ENCODE measurements at places on chromosomes 11 and 22.

DNA sequence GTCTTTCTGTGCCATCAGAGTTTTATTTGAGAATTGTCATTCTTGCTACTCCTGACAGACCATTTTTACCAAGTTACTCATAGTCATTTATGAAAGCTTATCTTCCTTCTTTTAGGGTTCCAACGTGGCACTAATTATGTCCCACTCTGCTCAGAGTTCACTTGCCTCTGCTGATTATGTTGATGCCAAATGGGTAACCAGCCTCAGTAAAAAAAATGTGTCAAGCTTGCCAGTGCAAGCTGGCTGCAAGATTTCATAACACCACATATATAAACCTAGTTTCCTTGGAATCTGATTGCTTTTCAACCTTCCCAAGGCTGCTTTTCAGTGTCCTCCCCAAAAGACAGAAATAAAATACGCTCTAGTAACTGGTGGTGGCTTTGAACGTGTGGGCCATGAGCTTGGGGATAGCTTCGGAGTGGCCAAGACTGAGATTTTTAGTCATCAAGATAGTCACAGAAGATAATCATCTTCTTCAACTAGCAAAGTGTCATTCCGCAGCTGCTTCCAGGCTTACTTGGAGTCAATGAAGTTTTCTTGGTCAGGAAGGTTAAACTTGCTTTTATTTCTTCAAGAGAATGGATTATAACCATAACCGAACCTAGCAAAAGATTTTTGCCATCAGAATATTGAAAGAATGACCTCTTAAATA is 29.5 kb upstream of the APOA1 start:
- H3K27ac ChIP-seq = no peak overlapping the region
- H3K4me3 ChIP-seq = no peak overlapping the region
- DNase-seq = no peak
- H3K27me3 ChIP-seq = no peaks in the 10 kb centered on the region
- no peaks in the 10 kb centered on the region for H3K4me1 ChIP-seq

DNA sequence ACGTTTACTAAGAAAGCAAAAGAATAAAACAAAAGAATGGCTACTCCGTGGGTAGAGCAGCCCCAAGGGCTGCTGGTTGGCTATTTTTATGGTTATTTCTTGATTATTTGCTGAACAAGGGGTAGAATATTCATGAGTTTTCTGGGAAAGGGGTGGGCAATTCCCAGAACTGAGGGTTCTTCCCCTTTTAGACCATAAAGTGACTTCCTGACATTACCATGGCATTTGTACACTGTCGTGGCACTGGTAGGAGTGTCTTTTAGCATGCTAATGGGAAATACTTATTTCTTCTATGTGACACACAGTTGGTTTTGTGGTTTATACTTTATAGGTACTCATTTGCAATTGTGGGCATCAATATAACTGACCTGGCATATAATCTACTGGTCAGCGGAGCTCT is 56.3 kb downstream of the SLN start:
- no peaks in the 10 kb centered on the region for H3K4me1 ChIP-seq
- H3K27me3 ChIP-seq = no peaks in the 10 kb centered on the region
- H3K4me3 ChIP-seq = no peak overlapping the region
- no peaks in the 10 kb centered on the region for H3K36me3 ChIP-seq

GRCh38 chr11:108838102-108838791 is 173.4 kb downstream of the DDX10 start:
- H3K27ac ChIP-seq = no peak overlapping the region
- H3K27me3 ChIP-seq = no peaks in the 10 kb centered on the region
- no peaks in the 10 kb centered on the region for H3K4me1 ChIP-seq

DNA sequence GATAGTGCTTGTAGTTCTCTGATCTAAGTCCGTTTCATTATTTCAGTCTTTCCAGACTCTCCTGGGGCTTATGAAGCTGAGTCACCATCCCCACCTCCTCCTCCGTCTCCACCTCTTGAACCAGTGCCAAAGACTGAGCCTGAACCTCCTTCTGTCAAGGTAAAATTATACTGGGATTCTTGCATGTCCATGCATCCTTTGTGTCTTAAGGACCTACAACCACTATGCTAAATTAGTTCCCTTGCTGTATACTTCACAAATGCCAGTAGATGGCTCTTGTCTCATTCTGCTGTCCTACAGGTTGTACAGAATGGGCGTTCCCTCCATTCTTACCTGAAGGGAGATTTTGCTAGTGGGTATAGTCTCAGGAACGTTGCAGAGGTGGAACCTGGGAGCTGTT is 42.2 kb downstream of the POLD3 start:
- H3K4me1 ChIP-seq = peaks cover 3% of the 10 kb centered on the region
- no peak for DNase-seq
- peaks cover 14% of the 10 kb centered on the region for H3K36me3 ChIP-seq
- no peaks in the 10 kb centered on the region for H3K27me3 ChIP-seq
- no peak overlapping the region for H3K4me3 ChIP-seq
- no peak overlapping the region for H3K27ac ChIP-seq

DNA sequence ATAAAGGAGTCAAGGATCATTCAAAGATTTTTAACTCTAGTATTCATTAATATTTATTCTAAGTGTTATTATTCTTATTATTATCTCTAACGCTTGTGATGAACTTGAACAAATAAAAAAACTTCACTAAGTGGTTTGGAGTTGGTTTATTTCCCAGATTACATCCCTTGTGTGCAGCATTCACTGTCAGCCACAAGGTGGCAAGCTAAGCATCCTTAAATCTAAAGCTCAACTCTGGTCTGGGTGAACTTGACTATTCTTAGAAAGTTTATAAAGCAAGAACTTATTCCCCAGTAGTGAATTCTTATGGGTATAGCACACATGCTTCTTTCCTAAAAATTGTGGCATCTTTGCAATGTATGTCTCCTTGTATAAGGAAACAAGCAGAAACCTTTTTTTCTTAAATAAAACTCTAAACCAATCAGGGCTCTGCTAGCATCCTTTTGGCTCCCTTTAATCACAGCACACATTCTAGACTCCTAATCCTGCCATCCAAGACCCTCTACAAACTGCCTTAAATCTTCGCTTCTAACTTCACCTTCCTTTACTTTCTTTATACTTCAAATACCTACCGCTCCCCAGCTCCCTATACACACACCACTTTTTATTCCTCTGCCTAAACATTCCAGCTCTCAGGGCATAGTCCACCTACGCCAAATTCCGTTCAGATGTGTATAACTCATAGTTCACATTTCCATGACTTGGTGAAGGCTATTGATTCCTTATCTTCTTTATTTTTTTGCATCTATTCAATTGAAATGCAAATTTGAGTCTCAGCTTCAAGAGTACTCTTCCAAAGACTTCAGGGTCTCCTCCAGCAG is 1068.8 kb downstream of the DLG2 start:
- DNase-seq = no peak
- no peak overlapping the region for H3K27ac ChIP-seq
- H3K4me3 ChIP-seq = no peak overlapping the region
- no peaks in the 10 kb centered on the region for H3K4me1 ChIP-seq

DNA sequence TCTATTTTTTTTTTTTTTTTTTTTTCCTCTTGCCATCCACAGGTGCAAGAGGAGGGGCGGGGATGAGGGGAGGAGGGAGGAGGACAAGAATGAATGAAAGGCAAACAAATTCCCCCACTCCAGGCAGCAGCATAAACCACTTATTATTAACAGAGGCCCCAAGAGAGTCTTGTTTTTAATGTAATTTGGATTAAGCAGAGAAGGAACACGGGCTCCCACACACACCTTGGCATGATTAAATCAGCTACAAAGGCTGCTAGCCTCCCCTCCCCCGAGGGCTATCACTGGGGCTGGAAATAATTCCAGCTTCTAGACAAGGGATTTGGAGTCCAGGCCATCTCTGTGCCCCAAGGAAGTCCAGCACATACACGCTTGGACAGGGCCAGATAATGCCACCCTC is 93.4 kb upstream of the DRD2 start:
- peaks cover 4% of the 10 kb centered on the region for H3K4me1 ChIP-seq
- H3K27me3 ChIP-seq = no peaks in the 10 kb centered on the region
- no peak for DNase-seq
- no peak overlapping the region for H3K27ac ChIP-seq
- no peaks in the 10 kb centered on the region for H3K36me3 ChIP-seq

GRCh38 chr22:46082633-46083032 is 67.7 kb upstream of the PPARA start:
- peak overlapping the region; percentile 100 for H3K27ac ChIP-seq
- no peaks in the 10 kb centered on the region for H3K27me3 ChIP-seq
- peak overlapping the region; percentile 89 for H3K4me3 ChIP-seq
- H3K4me1 ChIP-seq = peaks cover 67% of the 10 kb centered on the region

DNA sequence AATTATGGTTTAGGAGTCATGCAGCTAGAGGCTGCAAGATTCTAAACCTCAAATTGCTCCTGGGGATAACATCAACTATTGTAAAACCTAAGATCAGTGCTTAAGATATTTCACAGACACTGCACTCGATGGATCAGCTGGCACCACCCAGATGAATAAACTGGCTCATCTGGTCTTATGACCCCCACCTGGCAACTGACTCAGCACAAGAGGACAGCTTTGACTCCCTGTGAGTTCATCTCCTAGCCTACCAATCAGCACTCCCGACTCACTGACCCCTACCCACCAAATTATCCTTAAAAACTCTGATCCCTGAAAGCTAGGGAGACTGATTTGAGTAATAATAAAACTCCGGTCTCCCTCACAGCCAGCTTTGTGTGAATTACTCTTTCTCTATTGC is 782 bp upstream of the TTC12 start:
- no peak for DNase-seq
- peak overlapping the region; percentile 81 for H3K27ac ChIP-seq
- no peaks in the 10 kb centered on the region for H3K27me3 ChIP-seq
- H3K4me3 ChIP-seq = no peak overlapping the region
- no peaks in the 10 kb centered on the region for H3K4me1 ChIP-seq

Measured in ascending aorta (tissue), 2 donors.